ENCODE measurements at places on chromosomes 3 and 15. TPM values are rescaled to one million over a fixed set of nuclear protein-coding genes. Genes with fewer than 3 reads are reported as not detected.

DNA sequence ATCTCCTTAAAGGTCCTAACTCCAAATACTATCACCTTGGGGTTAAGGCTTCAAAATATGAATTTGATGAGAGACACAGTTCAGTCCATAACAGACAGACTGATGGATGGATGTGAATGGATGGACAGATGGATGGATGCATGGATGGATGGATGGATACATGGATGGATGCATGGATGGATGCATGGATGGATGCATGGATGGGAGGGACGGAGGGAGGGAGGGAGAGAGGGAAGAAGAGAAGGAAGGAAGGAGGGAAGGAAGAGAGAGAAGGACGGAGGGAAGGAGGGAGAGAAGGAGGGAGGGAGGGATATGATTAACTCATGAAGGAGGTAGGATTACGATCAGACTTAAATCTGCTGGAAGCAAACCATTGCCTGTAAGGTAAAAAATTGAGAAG, 192.4 kb downstream of the LRRN1 start:
- no peak for DNase-seq

DNA sequence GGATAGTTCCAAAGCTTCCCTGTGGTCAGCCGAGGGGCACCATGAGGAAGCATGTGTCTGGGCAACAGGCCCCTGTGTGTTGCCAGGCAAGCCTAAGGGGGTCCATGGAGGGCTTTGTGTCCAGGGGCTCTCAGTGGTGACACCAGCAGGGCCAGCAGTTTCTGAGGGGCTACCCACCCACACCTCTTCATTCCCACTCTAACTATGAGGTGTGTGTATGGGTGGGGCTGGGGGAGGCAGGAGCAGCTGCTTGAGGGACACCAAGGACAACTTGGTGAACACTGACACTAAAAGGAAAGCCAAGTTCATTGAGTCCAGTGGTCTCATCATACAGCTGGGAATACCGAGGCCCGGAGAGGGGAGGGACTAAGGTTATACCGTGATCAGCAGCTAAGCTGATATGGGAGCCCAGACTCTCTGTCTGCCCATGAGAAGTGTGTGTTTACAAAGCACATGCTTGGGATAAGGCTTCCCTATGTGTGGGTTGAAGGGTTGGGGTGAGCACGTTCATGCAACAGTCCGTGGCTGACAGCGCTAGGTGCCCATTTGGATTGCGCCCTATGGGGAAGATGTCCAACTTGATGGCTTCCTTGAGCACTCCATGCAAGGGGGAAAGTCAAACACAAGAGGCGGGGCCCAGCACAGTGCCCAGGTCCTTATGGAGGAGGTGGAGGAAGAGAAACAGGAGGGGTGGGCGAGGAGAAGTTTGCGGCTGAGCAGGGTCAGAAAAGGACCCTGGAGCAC, 34.8 kb upstream of the CHRNB4 start:
- no peak for DNase-seq

DNA sequence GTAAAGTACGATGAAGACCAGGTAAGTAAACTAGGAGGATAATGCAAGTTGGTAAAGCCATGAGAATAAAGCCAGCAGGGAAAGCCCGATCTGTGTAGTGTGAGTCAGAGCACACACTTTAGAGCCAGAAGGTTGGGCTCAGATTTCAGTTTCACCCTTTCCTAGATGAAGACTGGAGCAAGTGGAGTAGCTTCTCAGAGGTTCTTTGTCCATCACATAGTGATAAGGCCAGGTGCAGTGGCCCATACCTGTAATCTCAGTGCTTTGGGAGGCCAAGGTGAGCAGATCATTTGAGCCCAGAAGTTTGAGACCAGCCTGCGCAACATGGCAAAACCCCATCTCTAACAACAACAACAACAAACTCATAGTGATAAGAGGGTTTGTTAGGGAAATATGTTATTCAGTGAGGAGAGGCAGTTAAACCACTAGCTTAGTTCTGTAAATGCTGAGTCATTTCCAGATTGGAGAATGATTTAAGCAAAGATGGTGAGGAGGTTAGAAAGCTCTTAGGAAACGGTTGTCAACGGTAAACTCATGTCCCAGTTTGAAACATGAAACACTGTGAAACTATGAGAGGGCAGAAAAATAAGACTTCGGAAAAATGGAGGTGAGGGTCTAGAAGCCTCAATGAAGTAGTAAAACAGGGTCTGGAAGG, 39.0 kb downstream of the IL12A start:
- DNase-seq: no peak

DNA sequence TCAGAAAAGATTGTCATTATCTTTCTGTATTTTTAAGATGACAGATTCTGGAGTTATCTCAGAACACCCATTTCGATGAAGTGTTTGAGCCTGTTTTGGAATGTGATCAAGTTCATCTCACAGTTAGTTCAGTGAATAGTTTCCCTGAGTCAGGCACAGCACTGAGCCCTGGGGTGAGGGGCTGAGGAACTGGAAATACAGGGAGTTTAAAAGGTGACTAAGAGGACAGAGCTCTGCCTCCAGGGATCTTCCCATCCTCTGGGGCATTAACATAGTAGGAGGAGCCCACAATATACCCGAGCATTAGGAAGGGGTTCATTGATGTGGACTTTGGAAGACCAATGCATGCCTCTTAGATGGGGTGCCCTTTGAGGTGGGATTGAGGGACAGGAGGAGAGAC, 355.1 kb downstream of the CLSTN2 start:
- no peak for DNase-seq

GRCh38 chr15:83694536-83694935, 40.6 kb downstream of the ADAMTSL3 start:
- no peak for DNase-seq

GRCh38 chr3:139676632-139677387, 962 bp downstream of the NMNAT3 start:
- no peak for DNase-seq

GRCh38 chr15:58396181-58396580, 35.6 kb upstream of the LIPC start:
- DNase-seq: no peak

DNA sequence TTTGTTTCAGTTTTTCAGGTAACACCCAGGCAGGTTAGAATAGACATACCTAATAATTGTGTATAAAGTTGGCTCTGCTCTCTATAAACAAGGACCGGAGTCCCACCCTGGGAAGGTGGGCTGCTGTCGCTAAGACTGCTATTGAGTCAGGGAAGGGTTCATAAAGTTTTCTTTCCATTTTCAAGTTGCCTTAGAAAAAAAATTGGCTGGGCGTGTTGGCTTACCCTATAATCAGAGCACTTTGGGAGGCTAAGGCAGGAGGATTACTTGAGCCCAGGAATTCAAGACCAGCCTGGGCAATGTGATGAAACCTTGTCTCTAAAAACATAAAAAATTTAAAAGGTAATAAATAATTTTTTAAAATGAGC, 11.3 kb upstream of the PIAS1 start:
- no peak for DNase-seq

DNA sequence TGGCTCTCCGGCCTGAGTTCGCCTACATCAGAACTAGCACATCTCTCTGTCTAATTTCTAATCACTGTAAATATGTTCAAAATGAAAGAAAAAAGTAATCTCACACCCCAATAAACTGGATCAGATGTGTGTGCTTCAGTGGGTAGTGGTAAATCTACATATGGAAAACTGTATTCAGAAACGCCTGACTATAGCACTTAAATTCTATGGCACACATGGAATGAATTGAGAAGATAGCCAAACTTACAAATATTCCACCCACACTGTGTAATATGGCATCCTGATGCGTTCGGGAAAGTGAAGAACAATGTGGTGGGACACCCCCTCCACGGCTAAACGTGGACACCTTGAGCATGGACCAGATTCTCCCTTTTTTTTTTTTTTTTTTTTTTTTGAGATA, 40.6 kb upstream of the BOC start:
- DNase-seq: no peak

DNA sequence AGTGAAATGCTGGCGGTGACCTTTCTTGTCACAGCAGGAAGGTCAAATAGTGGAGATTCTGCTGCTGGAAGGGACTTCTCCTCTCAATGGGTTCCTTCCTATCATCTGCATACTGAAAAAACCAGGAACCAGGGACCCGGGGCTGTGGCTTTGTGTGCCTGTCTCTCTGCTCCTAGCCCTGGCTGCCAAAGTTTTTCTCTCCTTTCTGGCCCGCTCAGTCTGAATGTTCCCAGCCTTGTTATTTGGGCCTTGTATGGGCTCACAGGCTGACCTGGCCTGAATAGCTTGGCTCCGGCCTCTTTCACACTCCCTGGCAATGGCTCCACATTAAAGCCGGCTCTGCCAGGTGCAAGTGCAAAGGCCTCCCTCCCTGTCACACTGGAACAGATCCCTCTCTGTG, 94.7 kb downstream of the LRIG1 start:
- DNase-seq: no peak

DNA sequence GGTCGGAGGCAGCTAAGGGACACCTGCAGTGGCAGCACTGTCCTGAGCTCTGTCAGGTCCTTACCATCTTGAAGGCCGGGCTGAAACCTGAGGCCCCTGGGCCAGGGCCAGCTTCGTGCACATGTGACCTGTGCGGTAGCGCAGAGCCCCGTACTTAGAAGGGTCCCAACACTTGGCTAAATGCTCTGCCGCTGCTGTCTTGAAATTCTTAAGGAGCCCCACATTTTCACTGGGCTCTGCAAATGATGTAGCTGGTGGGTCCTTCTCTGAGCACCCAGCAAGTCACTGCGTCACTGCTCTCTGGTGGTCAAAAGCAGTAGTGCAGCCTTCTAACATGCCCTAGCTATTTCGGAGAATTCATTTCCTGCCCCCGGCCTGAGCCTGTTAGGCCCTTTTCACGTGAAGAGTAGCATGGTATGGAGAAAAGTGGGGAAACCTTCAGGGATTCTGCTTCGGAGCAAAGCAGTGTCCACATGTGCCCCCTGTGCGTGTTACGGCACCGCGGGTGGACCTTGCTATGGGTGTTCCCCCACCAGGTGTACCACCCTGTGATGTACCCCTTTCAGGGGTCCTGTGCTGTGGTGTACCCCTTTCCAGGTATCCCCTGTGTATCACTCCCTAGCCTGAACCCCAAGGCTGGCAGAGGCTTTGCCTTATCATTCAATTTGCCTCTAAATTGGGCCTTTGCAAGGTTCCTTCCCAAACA, 79.7 kb downstream of the TMEM266 start:
- peak; percentile 33 for DNase-seq

- no peak for DNase-seq
Observed at GRCh38 chr3:135231737-135232136, 436.7 kb downstream of the EPHB1 start.

GRCh38 chr15:70753101-70753829, 10.1 kb downstream of the UACA start:
- DNase-seq: no peak

The ANKUB1 gene
- total RNA-seq: not detected

The SLC22A14 gene
- not detected for total RNA-seq

The LRTM1 gene
- total RNA-seq: not detected

The TSC22D2 gene
- 51.6 TPM for total RNA-seq

The CASR gene
- 1.3 TPM for total RNA-seq

All from T-helper 17 cell (primary cell).